ENCODE measurements at places on chromosomes 5 and 9.

DNA sequence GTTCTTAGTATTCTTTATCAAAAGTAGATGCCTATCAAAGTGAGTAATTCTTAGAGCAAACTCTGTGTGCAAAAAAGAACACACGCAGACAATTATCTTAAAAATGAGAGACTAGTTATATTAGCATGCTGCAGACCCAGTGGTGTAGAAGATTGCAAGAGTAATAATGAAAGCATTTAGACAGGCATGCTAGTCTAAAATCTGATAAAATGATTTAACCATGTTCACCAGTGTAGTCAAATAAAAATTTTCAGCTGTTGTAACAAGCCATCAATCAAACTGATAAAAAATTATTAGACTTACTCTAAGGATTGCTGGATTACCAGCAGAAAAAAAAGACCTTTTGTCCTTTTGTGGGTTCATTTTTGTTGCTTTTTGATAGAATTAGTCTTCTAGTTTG is 241.9 kb upstream of the TLE4 start:
- DNase-seq: no peak

DNA sequence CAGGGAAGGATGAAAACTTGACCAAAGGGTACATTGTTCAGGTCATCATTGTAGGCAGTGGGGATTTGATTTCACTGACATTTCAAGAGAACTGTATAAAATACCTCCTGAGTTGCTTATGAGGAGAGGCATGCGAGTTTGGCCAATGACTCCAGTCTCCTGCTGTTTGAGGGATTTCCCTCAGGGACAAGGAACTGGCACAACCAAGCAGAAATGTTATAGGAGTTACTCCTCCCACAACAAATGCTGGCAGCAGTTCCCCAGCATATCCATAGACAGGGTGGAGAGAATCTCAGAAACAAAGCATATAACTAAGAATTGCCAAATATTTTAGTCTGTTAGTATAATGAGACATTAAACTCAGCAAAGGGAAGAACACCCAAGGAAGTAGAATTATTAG is 47.2 kb upstream of the FBXL7 start:
- no peak for DNase-seq

DNA sequence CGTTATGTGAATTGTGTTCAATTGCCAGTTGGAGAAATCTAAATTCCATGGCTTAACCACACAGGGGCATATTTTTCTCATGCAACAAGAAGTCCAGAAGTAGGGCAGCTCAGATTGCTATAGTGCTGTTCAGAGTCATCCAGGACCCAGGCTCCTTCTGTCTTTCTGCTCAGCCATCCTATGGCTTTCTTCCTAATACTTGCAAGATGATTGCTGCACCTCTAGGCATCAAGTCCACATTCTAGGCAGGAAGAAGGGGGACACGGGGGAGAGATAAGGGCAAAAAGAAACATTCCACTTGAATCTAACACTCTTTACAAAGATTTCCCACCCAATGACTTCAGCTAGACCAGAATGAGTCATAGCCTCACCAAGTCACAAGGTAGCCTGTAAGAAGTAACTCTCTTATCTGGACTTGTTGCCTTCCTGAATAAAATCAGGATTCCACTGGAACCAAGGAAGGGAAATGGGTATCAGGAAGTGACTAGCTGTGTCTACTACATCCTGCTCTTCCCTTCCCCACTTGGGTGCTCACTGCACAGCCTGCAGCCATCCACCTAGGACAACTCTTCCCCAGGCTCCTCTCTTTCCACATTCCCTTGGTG is 5.3 kb downstream of the ERAP2 start:
- no peak for DNase-seq

DNA sequence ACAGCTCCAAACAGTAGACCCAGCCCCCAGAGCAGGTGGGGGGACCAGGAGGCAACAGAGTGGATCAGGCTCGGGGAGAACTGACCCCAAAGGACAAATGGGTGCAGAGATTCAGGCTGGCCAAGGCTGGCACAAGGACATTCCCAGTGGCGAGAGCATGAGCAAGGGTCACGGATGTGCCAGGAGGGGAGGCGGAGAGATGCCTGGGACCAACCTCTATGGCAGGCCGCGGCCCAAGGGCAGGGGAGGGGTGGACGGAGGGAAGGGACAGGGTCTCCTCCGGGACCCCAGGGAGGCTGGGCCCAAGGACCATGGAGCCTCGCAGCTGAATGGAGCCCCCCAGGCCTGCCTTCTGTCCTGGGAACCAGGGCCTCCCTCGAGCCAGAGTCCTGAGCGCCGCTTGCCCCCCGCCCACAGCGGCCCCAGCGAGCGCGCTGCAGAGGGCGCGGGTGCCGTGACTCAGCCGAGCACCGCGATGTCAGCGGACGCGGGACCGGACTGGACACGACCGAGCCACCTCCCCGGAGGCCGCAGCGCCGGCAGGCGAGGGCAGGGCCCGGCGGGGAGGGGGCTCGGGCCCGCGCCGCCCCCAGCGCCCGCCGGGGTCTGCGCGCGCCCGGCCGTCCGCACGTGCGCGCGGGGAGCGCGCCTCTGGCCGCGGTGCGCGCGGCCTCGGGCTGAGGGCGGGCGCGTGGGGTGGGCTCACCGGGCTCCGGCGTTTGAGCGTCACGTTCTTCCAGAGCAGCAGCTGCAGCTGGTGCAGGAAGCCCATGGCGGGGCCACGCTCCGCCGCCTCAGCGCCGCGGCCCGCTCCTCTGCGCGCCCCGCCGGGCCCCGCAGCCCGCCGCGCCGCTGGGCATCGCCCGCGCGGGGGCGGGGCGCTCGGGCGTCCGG is at the start of gene ABCA2:
TSS of gene ABCA2 (minus strand) at position 869 of the 894 bp plus-strand sequence. CDS start at position 772, 97 bp downstream.
- no peak for DNase-seq

DNA sequence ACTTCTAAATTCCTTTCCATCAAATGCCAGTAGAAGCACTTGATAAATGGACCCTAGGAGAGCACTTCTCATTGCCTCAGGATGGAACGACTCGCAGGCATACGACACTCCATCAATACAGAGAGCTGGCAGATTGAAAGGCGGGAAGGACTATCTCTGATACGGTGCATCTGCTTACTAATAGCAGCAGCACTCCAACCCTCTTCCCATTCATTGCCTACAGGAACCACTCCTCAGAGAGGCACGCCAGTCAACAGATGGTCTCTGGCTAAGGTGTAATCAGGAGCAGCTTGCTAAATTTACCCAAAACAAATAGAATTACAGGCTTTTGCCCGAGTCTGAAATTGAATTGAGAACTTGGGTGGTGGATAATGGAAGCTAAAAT is 168.1 kb downstream of the EFNA5 start:
- no peak for DNase-seq
